Choroid plexus epithelial cell (primary cell): ENCODE measurements at places on chromosomes 3 and 15.

GRCh38 chr3:15283702-15284101 lies 48.7 kb downstream of the SH3BP5 start:
- no peak for DNase-seq

DNA sequence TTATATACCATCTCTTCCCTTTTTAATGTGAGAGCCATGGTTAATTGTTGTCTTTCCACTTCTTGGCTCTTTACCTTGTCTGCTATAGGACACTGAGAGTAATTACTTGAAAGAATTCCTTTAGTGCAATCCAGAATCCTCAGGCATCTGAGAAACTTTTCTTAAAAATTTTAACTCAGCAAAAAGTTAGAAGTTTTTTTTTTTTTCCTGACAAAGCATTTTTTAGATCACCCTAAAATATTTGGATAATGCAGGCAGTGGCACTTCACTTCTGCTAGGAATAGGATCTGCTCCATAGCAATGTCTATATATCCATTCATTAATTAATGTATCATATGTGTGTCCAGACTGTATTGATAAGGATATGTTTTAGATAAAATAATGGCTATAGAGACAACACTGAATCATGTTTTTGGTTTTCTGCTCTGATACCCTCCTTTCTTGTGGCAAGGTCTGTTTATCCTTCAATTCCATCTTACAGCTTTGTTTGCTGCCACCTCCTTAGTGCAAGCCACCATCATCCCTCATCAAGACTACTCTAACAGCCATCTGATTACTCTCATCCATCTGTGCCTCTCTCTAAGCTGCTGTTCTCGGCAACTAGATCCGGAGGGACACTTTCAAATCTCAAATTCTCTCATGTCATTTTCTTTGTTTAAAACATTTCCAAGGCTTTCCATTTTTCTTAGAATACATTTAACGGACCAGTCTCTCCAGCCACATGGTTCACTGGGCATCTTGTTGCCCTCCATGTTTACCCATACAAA lies 563.5 kb downstream of the EDEM1 start:
- no peak for DNase-seq

DNA sequence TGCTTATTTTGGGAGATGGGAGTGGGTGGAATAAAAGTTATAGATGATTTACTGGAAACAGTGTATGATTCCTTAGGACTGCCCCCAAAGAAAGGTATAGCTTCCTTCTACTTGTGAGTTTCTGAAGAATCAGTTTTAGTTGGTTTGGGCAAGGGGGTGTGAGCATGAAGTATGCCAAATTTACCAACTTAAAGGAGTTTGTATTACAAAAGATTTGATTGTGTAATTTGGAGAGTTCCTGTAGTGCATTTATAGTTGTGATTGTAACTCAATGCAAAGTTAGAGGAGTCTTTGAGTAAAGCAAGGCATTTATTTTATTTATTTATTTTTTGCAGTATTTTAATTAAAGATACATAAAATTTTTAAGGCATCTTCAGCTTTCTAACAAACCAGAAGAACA lies 42.8 kb downstream of the TSC22D2 start:
- no peak for DNase-seq

GRCh38 chr15:78810003-78810361 lies 1.3 kb downstream of the ADAMTS7 start:
- DNase-seq, result no peak

DNA sequence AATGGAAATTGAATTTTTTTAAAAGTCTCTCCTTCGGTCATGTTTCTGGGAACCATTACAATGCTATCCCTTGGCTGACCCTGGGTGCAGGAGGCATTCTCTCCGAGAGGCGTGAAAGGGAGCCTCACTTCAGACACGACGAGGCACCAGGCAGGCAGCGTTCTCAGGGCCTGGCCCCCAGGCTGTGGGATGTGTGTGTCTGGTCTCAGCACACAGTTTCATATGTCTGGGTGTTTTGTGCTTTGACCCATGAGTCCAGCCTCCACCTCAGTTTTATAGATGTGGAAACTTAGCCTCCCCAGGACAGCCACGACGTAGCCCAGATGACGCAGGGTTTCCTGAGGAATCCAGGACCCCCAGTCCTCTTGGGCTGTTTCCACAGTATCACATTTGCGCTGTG lies 34.0 kb downstream of the FGD5 start:
- no peak for DNase-seq

DNA sequence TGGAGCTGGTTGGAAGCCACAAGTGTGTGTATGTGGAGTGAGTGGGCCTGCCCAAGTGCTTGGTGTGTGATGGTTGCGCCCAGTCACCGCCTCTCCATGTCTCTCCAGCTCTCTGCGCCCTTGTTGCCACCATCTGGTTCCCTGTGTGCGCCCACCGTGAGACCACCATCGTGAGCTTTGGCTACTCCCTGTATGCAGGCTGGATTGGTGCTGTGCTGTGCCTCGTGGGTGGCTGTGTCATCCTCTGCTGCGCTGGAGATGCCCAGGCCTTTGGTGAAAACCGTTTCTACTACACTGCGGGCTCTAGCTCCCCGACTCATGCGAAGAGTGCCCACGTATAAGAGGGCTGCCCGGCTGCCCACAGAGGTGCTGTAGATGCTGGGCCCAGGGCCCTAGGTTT lies 13.7 kb downstream of the CLDN11 start:
- no peak for DNase-seq

- DNase-seq, result no peak
Measured at GRCh38 chr15:67082007-67082536, 16.7 kb downstream of the SMAD3 start.

DNA sequence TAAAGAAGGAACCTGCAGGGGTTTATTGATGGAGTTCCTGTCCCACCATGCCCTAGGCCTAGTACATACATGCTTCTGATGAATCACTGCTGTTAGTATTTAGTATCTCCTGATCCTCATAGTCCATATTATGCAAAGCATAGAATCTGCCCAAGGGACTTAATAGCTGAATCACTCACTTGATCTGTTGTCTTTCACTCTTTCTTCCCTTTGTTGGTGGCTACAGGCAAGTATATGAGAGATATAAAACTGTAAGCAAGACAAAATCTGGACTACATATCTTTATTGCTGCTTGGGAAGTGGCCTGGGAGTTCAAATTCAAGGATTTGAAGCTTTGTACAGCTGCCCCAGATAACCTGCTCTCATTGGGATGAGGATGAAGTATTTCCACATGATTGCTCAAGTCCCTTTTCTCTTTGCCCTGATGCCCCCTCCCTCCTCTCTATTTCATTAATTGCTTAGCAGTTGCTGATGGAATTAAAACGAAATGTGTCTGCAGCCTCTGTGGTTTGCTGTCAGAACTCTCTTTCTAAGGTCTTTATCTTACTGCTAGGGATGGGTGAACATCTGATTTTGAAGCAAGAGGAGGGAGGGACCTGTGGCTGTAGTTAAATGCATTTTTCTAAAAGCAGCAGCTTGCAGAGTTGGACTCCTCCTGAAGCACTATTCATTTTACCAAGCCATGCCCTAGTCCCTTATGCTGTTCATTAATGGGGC lies 114.1 kb downstream of the ZNF609 start:
- DNase-seq, result peak; percentile 61

GRCh38 chr3:115996420-115997108 lies 373.3 kb downstream of the GAP43 start:
- DNase-seq, result no peak

DNA sequence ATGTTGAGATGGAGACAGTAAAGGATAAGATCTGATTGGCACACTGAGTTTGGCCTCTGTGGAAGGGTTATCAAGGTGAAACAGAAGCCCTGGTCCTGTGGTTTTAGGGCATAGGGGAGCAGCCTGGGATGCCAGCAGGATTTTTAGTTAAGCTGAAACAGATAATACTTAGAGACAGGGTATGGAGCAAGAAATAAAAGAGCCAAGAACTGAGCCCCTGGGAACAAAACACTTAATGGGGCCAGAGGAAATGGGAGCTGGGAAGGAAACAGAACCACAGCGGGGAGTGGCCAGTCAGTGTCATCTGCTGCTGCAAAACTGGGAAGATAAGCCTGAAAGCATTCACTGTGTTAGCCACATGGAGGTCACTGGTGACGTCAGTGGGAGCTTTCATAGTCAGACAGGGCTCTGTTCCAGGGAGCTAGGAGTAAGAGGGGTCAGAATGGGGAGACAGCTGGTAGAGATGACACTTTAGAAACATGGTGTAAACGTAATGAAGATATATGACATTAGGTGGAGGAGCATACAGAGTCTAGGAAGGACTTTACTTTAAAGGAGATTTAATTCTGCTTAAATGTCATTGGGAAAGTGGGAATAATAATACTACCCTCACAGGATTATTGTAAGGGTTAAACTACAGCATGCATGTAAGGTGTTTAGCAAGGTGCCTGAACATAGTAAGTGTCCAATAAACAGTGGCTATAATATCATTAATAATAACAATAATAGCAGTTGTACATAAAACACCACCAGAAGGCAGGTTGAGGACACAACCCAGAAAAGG lies 172.7 kb upstream of the CTNNB1 start:
- peak; percentile 98 for DNase-seq

DNA sequence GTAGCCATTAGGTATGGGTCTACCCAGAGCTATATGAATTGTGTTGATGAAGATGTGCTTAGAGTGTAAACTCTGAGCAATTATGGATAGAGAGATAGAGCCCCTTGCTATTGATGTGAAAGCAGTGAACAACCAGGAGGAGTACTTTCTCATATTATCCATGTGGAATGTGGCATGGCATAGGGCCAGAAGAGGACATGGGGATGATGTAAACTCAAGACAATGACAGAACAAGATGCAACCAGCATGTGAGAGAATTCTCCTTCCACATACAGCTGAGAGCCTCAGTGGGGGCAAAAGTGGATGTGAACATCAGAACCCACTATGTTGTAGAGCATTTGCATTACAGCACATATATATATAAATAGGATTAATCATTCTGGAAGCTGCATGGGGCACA lies 36.4 kb upstream of the BNC1 start:
- DNase-seq, result peak; percentile 37

DNA sequence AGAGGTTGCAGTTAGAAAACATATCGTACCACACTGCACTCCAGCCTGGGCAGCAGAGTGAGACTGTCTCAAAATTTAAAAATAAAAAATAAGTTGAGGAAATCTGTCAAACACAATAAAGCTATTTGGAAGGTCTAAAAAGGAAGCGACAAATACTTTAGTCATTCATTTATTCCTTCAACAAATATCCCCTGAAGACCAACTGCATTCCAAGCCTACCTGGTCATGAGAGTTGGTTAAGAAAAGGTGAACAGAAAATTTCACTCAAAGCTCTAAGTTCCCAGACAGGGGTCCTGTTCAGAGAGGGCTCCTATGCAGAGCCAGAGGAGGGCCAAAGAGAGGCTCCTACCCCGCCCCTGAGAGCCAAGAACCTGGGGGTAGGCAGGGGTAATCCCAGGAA lies 15.4 kb upstream of the PRKAR2A start:
- DNase-seq, result no peak

DNA sequence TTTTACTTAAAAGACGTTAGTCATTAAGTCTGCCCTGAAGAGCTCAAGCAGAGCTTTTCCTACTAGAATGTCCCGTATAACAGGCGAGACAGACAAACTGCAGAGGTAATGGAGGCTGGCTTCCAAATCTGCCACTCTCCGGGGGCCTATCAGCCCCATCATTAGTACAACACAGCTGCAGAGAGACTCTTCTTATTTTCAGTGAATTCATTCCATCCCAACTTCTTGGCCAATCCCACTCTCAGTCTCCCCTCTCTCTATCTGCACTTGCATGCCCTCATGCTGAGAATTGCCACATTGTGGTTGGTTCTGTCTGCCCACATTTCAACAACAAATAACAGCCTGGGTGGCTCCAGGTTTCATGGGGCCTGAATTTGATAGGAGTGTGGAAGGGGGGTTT lies 412.7 kb downstream of the ERC2 start:
- DNase-seq, result peak; percentile 51

DNA sequence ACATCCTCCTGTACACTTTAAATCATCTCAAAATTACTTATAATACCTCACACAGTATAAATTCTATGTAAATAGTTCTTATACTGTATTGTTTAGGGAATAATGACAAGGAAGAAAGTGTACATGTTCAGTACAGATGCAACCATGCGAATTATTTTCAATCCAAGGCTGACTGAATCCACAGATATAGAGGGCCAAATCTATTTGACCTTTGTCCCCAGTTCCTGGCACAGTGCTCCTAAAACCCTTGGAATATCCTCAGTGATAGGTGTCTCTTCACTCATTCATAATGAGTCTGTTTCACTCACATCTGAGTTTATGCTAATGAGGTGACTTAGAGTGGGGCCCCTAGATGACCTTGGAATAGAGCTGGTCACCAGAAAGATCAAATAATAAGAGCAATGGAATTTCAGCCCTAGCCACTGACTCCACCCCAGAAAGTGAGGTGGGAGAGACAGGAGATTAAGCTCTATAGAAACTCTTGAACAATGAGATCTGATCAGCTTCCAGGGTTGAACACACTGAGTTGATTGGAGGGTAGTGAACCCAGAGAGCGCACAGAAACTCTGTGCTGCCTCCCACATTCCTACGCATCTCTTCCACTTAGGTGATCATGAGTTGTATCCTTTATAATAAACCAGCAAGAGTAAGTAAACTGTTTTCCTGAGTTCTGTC lies 65.3 kb downstream of the ADAM10 start:
- DNase-seq, result no peak

- DNase-seq, result no peak
Measured at GRCh38 chr3:70615286-70615685, 302.8 kb upstream of the MDFIC2 start.

DNA sequence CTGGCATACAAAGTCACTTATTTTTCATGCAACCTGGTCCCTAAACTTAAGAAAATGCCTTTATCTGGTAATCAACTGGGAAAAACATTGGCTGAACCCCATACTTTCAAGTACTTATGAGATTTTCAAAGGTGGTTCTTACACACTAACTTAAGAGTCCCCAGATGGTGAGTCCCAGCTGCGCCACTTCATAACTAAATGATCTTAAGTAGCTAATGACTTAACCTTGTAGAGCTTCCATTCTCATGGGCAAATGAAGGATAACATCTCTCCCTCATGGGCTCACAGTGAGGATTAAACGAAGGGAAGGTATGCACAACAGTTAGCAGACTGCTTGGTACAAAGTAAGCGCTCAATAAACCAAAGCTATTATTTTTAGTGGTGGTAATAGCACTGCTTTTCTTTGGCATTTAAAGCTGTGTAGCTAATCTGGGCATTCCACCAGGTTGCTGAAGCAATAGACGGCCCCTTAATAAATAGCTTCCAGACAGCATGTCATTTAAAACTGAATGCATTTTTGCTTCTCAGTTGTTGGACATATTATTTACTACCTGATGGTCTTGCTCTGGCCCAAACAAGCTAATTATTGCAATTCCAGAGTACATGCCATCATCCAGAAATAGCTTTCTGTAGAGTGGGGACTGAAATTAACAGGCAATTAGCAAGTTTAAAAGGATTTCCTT lies 55.4 kb downstream of the LIPC start:
- no peak for DNase-seq

- DNase-seq, result no peak
Measured at GRCh38 chr15:31444844-31445243, 118.2 kb downstream of the KLF13 start.

- DNase-seq, result no peak
Measured at GRCh38 chr3:127330385-127330784, 42.5 kb upstream of the PRR20G start.

DNA sequence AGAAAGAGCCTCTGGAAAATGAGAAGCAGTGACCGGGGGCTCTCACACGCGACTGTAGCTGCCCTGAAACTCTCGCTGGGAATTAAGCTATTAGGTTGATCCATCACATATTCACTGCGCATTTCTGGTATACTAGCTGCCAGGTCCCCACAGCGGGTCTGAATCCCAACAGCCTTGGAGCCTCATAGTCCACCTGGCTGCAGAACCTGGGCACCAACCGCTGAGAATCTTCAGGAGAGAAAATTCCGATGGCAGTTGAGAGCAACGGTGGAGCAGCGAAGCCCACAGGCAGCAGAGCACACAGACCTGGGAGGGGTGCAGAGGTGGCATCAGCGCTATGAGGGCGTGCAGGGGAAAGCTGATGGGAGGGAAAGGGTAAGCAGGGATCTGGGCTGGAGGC lies 75.1 kb downstream of the FAM174B start:
- DNase-seq, result no peak
